ENCODE measurements at places on chromosomes 7 and 10.

GRCh38 chr7:142030848-142031247 is 35.2 kb downstream of the MGAM start:
- DNase-seq = no peak

DNA sequence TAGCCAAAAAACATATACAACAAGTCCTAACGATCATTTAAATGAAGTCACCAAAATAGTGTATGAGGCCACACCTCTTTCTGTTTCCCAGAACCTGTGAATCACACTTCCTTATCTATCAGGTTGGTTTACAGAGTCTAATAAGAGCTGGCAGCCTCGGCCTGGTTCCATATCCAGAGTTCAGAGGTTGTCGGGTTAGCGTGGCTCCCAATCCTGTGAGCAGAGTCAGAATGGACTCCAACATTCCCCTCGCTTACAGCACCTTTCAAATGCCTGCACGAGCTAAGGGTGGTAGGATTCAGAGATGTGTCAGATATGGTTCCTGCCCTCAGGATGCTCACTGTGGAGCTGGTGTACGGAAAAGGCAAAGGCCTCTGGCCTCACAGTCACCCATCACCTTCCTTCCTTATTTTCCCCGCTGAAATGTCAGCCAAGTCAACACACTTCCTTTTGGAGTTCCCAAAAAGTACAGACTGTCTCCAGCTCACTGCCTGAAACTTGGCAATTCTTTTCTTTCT is 6.0 kb downstream of the IL15RA start:
- DNase-seq = no peak

GRCh38 chr10:118698421-118698820 is 56.3 kb downstream of the CACUL1 start:
- DNase-seq = peak; percentile 75

- no peak for DNase-seq
These were observed 177.2 kb upstream of the MYO3A start for GRCh38 chr10:25756784-25757183.

DNA sequence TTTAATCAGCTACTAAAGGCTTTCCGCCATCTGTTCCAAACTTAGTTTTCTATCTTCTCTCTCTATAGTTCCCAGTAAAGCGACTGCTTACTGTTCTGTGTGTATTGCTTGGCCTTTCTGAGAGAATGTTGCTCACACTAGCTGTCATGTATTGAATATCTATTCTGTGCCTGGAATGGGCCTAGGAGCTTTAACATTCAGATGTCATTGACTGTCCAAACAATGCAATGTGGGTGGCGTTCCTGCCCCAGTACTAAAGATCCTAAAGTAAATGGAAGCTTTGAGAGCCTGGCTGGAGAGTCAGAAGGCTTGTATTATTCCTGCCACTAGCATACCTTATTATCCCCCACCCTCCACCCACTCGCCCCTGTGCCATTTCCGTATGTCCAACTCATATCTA is 163.5 kb downstream of the SDHAF3 start:
- DNase-seq = no peak

DNA sequence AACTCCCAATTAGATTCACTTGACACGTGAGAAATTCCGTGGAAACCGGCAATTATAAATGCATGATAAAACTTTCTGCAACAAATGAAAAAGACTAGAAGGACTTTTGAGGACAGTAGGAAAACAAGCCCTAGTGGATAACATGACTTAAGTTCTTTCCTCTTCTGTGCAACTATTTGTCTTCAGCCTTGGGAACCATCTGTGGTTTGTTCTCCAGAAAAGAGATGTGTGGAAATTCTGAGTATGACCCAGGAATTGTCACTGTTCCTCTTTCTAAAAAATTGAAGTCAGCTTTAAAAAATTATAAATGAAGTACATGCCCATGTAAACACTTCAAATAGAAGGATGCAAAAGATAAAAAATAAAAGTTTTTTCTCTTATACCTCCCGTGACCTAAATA is 128.6 kb upstream of the SVIL start:
- no peak for DNase-seq

DNA sequence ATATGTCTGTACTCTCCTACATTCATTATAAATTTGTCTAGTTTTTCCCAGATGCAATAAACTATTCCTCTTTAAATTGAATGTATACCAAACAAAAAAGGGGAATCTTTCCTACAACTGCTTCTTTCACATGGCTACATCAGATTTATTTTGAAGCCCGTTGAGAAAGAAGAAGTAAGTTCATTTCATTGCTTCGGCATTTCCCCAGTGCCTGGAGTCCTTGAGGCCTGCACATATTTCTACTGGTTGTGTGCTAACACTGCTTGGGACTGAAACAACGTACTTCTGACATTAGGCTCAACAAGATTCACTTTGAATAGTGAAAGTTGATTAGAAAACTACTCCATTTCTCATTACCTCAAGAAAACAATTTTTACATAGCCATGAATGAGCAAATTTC is 201.7 kb downstream of the PHF14 start:
- DNase-seq = no peak

- DNase-seq = no peak
These were observed 72.8 kb downstream of the C10orf105 start for GRCh38 chr10:71646592-71647292.
